ENCODE measurements at places on chromosomes 11 and 22.

DNA sequence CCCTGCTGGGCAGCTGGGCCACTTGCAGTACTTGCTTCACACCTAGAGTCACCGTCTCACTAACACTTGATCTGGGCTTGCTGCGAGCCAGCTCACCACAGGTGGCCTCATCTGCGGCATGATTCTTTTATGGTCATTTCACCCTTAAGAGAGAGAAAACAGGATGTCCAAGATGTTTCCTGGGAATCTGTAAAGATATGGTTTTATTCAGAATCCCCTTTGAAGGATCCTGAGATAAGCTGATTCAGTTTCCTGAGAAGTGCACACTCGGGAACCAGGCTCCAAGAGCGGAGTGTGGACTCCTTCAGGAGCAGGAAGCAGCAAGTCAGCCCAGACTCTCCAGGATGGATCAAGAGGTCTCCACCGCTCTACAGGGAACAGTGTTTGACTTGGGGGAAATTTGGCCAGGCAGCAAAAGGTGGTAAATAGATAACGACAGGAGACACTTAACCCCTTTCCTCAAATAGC lies 21.8 kb upstream of the TP53AIP1 start:
- DNase-seq: no peak

- DNase-seq: no peak
Measured at GRCh38 chr22:47062126-47062525, 299.7 kb downstream of the TBC1D22A start.

DNA sequence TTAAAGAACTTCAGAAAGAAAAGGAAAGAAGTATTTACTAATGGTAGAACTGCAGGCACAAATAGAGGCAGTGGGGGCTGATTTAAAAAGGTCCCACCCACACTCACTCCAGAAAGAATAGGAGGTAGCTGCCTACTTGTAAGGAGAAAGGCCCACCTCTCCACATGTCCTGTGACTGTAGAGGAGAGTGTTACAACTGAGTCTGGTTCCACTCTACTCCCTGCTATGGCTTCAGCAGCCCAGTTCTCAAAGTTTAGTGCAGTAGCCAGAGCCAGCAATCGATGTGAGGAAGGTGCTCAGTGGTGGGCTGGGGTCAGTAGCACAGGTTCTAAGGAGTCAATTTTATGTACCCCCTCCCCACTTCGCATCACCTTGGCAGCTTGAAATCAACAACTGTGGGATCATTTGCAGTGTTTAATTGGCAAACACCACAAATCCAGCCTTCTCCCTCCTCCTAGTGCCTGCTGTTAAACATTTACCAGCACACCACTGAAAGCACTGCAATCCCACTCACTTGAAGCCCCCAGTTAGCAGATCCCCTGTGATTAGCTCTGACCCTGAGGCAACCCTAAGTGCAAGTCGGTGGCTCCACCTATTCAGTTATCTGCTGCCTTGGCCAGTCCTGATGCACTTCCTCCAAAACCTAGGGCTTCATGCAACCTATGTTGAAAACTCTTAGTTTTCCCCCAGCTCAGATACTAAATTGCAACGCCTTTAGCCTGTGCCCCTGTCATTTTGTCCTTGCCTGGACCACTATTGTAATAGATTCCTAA lies 146.6 kb downstream of the BBOX1 start:
- DNase-seq: no peak

DNA sequence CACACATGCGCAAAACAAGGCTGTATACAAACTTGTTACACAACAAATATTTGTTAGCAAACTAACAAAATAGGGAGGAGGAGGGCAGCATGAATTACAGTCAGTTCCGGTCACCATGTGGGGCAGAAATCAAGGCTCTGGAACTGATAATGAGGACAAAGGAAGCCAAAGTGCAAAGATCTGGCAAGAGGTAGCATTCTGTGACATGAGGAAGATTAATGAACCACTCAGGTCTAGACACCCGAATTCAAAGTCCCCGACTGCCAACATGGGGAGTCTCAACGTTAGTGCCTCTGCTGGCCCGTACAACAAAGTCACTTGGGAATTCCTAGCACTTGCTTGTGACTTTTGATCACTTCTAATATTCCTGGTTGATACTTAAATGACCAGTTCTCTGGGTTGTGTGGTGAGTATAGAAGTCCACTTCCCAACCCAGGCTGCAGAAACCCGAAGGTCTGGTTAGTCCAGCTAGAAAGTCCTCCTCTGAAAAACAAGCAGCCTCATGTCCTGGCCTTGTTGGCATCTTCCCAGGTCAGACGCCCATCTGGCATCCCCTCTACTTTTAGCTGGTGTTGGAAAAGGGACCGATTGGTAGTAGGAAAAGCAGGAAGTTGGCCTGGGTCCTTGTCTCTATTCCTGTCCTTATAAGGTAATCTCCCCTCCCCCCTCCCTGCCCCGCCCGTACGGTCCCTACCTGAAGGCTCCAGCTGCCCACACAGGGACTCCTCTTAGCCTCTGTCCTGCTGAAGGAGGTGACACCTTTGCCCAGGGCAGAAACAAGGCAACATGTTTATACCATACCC lies 1.6 kb downstream of the SUN2 start:
- peak; percentile 54 for DNase-seq

- no peak for DNase-seq
Measured at GRCh38 chr11:33709466-33709865, 8.8 kb upstream of the C11orf91 start.

DNA sequence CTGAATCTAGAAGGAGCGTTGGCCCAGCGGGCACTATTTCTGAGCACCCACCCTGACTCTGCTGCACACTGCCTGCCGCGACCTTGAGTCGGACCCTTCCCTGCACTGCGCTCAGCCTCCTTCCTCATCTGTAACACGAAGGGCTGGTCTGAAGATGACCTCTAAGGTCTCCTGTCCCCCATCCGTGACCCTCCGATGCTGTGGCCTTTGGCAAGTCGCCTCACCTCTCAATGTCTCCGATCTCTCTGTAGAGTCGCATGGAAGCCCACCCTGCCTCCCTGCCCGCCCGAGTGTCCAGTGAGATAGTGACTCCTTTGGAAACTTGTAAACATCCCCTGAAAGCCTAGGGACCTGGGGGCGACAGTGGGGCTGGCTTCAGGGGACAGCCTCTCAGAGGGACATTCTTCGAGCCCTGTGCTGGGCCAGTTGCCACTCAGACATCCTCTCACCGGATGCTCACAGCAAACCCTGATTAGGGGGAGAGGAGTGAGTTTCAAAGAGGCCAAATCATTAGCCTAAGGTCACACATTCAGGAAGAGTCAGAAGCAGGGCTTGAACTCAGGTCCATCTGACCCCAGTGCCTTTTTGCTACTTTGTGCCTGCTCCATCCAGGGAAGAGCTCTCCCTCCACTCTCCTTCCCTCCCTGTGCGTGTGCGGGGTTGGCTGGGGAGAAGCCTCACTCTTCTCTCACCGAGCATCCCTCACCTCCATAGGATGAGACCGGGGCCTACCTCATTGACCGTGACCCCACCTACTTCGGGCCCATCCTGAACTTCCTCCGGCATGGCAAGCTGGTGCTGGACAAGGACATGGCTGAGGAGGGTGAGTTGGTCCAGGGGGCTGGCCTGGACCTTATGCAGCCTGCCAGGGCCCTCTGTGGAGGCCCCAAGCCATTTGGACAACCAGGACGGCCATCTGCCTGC lies 1.1 kb downstream of the KCTD17 start:
- DNase-seq: no peak

DNA sequence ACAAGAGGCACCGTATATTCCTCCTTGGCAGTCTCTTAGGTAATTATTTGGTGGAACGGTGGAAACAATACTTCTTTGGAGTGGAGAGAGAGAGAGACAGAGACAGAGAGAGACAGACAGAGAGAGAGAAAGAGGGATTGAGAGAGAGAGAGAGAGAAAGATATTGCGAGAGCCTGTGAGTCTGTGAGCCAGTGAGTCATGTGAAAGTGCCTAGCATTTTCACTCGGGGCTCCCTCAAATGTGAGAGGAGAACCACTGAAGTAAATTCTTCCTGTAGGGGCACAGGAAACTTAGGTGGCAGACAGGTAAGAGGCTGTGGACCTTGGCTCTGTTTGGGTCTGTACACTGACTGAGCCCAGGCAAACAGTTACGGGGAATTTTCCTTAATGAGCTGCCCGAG lies 31.6 kb upstream of the SNX19 start:
- DNase-seq: no peak

DNA sequence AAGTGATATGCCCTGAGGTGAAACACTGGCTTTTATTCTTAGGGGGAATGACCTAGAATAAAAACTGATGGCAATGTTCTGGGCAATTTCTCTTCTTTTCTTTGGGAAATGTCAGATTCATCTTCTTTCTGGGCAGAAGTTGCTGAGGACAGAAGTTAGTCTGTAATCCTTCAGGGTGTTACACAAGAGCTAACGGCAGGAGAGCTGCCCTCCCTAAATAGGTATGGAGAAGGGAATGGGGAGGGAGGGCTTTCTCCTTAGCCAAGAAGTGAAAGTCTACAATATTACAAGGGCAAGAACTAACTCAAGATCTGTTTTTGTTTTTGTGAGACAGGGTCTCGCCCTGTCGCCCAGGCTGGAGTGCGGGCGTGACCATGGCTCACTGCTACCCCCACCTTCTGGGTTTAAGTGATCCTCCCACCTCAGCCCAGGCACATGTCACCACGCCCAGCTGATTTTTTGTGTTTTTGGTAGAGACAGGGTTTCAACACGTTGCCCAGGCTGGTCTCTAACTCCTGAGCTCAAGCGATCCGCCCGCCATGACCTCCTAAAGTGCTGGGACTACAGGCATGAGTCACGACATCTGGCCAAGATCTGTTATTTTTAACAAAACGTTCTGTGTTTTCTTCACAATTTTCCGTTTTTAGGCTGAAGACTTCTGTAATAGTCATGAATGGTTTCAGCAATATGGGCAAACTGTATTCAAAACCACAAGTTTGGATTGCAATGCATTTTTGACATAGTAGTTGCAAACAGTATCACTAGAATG lies 7.2 kb downstream of the PIWIL4 start:
- no peak for DNase-seq

Data from NCI-H2081 (cell line).